CD4-positive, alpha-beta T cell treated with Interleukin-6 at 100 ng/mL for 8 hours (primary cell): ENCODE measurements at places on chromosomes 6 and 20.

DNA sequence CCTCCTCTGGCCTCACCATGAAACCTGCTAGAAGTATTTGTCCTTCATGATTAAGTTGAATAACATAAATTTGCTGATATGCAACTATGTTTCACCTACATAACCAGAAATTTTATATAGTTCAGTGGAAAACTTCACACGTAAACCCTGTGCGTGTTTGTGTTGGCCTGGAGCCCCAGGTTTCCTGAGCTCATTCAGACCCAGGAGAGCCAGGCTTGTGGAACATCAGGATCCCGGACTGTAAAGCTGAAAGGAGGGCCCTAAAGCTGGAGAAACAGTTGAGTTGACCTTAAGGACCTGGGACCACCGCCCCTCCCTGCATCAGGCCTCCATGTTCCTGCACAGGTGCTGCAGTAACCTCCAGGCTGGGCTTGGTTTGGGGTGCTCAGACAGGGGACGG lies 3.1 kb upstream of the SPATS1 start:
- DNase-seq = no peak

GRCh38 chr6:105680131-105680530 lies 277.2 kb upstream of the PREP start:
- DNase-seq = no peak

DNA sequence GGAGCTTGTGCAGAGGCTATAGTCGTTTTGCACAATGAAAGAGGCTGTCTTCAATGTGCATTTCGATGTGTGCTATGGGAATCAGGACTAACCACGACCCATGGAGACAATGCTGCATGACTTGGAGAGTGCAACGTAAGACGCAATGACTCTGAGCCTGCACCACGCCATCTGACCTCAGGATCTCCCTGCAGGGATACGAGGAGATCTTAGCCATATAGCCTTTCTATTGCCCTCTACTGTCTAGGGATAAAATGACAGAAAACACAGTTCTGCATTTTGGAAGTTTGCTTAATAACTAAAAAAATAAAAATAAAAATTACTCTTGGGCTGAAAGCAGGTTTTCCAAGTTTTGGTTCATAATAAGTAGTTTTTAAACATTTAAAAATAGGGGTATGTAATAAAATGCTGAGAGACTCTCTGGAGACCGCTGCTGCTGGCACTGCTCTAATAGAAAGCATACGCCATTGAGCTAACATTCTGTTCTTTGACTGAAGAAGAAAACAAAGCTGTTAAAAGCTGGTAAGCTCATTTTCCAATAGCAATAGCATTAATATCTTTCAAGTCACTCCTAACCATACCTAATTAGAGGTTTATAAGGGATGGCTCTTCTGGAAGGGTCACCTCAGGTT lies 87.2 kb downstream of the PDE7B start:
- no peak for DNase-seq

DNA sequence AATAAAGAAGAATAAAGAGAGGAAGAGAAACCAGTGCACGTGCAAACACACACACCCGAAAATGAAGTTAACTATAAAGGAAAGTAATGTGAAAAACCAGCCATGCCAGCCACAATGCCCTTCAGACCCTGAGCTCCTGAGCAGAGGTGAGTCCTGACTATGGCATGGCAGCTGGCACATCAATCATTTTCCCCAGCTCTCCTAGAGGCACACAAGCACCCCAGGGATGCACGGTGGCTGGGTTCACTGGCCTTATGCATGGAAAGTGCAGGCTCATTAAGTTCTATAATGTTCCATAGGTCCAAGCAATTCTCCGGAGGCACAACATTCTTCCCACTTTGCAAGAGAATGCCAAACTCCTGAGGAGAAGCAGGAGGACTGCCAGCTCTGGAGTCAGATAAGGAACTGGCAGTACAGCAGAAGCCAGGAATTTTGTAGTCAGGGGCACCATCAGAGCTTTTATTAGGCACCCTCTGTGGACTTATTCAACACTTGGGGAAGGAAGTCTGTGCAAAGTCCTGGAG lies 175.0 kb upstream of the PRDM1 start:
- DNase-seq = no peak

- no peak for DNase-seq
Measured at GRCh38 chr20:20839771-20840170, 127.3 kb upstream of the RALGAPA2 start.

DNA sequence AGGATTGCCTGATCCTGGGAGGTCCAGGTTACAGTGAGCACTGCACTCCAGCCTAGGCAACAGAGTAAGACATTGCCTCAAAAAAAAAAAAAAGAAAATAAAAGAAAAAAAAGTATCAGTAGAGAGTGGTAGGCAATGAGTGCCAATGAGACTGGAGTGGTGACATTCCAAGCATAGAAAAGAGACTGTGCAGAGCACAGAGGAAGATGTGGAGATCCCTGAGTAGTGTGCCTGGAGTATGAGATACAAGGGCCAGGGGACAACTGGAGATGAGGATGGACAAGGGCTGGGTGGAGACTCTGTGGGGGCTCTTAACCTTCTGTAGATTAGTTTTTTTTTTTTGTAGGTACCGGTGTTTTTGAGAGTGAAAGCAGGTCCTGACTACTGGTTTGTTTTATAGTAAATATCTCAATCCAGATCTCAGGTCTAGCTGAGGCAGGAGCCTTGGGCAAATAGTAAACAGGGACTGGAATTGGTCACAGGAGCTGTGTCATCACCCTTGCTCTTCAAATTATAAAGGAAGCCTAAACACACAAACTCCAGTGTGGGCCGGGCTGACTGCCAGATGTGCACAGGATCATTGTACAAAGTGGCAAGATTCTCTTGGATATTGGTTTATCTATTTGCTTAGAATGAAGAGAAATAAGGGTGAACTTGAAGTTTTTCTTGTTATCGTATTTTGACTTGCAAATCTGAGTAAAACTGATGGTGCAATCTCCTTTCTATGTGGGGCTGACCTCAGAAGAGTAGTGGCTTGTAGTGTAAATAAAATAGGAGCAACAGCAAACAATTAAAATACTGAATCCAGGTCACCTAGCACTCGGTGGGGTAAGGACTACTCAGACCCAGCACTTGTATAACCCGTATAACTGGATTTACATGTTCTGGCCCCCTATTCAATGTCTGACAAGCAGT lies 144.9 kb downstream of the SOX4 start:
- DNase-seq = no peak

DNA sequence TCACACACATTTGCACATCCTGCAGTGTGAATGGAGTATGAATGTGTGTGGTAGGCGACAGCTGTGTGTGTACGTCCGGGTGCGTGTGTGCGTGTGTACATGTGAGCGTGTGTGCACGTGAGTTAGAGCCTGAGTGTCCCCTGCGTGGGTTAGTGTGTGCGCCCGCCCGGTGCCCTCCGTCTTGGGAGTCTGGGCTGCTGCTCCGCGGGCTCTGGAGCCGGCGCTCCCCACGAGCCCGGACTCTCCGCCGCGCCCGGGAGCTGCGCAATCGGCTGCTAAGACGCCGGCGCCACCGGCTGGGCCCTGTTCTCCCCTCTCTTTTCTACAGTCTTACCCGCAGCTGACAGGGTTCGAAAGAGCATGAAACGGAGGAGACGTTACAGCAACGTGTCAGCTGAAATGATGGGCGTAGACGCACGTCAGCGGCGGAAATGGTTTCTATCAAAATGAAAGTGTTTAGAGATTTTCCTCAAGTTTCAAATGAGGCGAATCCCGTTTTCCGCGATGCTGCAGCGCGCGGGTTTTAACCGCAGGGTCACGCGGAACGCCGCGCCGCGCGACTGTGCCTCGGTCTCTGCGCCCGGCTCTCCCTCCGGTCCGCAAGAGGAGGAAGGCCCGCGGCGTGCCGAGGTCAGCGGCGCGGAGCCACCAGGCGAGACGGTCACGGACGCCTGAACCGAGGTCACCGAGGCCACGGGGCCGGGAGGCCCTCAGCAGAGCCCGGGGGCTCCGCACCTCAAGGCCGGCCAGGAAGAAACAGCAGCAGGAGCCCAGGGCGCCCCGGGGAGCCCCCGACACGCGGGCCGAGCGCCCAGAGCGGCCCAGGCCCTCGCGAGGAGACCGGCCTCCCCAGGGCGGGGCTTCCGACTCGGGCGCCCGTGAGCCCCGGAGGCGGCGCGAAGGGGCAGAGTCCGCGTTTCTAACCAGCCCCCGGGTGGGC lies 95.3 kb upstream of the BHLHE23 start:
- DNase-seq = peak; percentile 58

DNA sequence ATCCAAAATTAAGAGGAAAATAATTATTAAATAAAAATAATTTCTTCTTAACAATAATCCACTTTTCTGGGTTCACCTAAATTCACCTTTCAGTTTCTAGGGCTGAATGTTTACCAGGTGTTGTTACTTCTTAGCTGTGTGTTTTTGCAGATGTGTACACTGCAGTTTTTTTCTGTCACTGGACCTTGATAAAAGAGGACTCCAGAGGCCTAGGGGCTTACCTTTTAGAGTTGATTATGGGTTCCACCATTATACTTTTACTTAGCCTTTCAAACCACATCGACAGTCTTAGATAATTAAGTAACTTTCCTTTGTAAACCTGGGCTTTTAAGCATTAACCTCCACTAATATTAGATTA lies 766.5 kb downstream of the BCKDHB start:
- DNase-seq = no peak

DNA sequence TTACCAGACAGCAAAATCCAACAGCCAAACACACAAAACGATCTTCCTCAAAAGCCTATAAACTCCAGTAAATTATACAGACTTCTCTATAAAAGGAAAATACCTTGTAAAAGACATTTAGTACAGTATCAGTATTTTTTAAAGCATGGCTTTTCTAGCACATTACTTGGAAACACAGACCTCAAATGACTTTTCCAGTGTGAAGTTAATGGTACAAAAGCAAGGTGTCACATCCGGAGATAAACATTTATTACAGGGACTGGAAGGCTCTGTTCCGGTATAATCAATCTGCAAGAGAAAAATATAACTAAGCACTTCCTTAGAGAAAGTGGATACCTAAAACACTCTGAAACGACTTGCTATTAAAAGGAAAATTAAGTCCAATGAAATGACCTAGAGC lies 17.1 kb downstream of the TMEM30A start:
- no peak for DNase-seq

- DNase-seq = no peak
Measured at GRCh38 chr20:6519556-6519955, 247.9 kb upstream of the BMP2 start.

DNA sequence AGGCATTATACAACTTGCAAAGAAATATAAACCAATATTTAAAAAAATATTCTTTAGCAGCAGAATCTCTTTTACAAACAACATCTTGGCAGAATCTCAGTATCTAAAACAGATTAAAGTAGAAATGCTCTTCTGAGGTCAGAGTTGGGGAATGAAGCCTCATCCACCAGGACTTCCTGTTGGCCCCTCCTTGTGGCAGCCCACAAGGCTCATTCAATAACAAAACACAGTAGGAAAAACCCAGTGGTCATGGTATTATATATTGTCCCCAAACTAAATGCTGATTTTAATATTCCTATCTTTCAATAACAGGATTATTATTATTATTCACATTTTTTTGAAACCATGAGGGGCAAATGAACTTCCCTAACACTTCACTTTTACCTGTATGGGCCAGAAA lies 368.6 kb downstream of the BTBD9 start:
- DNase-seq = no peak

- no peak for DNase-seq
Measured at GRCh38 chr20:34736106-34736735, 32.1 kb downstream of the TP53INP2 start.

- peak; percentile 53 for DNase-seq
Measured at GRCh38 chr6:139364302-139364981, 10.0 kb downstream of the CITED2 start.

- no peak for DNase-seq
Measured at GRCh38 chr6:35018746-35019145, 122.4 kb downstream of the TCP11 start.

DNA sequence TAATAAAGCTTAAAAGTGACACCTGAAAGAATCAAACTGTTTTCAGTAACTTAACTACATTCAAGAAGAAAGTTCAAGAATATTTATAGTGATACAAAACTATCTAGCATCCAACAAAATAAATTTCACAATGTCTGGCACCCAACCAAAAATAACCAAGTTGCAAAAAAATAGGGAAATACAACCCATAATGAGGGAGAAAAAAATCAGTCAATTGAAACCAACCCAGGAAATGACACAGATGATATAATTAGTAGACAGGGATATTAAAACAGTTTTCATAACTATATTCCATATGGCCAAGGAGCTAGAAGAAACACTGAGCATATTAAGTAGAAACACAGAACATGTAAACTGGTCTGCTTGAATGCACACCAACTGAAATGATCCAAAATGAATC lies 120.2 kb upstream of the BEND3 start:
- DNase-seq = no peak

DNA sequence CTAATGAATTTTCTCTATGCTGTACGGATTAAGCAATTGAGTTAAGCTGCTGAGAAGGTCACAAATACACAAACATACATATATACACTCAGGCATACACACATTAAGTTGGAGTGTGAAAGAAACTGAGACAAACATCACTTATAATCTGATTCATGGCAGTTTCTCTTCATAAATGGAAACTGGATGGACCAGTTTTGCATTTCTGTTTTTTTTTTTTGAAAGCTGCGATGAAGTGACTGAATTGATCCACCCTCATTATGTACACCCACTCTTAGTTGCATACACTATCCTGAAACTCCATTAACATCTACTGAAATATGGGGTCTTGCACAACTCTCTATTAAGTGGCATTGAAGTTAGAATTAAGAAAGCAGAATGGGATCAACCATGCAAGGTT lies 32.9 kb upstream of the TENT5A start:
- no peak for DNase-seq

DNA sequence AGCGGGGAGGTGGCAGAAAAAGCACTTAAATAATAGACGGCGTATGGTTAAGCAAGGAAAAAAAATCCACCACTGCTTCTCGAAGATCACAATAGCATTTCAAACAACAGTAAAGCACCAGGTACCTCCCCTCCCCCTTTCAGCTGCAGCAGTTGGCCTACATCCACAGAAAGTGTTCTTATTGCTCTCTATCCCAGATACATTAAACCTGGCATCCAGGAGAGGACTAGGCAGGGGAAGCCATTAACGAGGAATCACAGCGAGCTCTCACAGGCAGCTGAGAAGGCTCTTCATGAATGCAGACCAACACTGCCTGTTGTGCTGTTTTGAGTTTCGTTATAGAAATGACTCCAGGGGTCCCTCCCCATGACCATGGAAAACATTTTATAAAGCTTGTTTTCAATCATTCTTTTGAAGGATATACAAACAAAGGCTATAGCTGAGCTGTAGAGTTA lies 11.8 kb downstream of the FYN start:
- no peak for DNase-seq

- DNase-seq = no peak
Measured at GRCh38 chr6:49565855-49566254, 15.4 kb downstream of the C6orf141 start.

GRCh38 chr6:10151144-10151915 lies 263.5 kb downstream of the TFAP2A start:
- no peak for DNase-seq

GRCh38 chr6:124076336-124077048 lies 272.8 kb downstream of the NKAIN2 start:
- DNase-seq = no peak

DNA sequence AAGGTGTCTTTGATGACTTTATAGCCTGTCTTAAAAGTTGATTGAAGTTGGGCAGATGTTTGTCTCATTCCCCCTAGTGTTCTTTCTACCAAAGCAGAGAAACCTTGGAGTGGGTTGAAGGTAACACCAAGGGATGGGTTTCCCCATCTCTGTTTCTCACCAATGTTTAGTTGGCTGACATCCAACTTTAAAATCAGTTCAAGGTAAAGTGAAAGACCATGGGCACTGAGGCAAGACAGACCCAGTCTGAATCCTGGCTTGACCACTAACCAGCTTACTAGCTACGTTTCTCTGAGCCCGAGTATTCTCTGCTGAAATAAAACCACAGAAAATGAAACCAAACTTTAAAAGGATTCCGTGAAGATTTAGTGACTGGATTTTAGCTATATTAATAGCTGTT lies 258.9 kb downstream of the KIF16B start:
- DNase-seq = no peak
